Stimulated activated CD8-positive, alpha-beta memory T cell treated with anti-CD3 and anti-CD28 coated beads, Interleukin-15, amount 100 ng/mL, for 48 hours (primary cell): ENCODE measurements at places on chromosomes 5 and 9.

GRCh38 chr9:1049641-1050040, 516 bp upstream of the DMRT2 start:
- DNase-seq, result no peak

DNA sequence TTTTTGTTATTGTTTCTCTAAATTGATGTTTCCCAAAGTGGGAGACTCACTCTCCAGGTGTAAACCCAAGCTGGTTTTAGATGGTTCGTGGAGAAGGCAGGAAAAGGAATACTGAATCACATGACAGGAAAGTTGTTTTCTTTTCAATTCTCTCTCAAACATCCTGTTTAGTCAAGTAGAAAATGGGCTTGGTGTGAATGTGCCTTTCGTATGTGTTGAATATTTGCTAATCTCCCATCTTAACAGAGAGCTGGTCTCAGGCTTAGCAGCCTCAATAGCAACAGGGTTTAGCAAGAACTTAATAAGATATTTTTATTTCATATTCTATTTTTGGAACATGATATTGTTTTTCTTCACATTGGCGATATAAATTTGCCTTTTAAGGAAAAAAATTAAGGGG, 119.7 kb downstream of the INSYN2B start:
- no peak for DNase-seq

DNA sequence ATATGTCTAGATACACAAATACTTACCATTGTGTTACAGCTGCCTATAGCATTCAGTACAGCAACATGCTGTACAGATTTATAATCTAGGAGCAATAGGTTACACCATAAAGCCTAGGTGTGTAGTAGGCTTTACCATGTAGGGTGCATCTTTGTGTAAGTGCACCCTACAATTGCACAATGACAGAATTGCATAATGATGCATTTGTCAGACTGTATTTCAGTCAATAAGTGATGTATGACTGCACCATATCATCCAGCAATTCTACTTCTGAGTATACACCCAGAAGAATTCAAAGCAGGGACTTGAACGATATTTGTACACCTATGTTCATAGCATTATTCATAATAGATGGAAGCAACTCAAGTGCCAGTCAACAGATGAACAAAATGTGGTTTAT, 100.4 kb upstream of the SLC44A1 start:
- DNase-seq, result no peak

- no peak for DNase-seq
Measured at GRCh38 chr5:5145651-5146529, 5.8 kb downstream of the ADAMTS16 start.

DNA sequence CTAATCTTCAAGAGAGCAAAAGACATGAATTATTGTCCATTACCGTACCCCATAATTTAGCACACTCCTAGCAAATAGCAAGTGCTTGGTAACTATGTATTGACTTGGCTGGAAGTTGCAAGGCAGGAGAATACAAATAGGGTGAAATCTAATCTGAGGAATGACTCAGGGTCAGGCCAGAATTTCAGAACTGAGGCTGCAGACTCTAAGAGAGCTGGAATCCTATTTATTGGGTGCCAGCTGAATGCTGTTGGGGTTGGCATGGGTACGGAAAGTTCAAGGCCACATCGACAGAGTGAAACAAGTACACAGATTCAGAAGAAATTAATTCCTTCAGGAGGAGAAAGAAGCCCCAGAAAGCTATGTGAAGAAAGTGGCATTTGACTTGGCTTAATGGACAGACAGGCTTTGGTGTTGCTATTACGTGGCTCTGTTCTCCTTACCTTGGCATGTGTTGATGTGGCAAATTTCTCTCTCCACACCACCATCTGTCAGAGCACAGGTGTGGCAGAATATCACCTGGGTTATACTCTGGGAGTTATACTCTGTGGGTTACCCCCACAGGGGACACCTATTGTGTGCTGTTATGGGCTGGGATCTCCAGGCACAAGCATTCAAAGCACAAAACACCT, 20.9 kb upstream of the ASTN2 start:
- no peak for DNase-seq

- DNase-seq, result no peak
Measured at GRCh38 chr5:3116366-3116765, 364.9 kb upstream of the IRX2 start.

DNA sequence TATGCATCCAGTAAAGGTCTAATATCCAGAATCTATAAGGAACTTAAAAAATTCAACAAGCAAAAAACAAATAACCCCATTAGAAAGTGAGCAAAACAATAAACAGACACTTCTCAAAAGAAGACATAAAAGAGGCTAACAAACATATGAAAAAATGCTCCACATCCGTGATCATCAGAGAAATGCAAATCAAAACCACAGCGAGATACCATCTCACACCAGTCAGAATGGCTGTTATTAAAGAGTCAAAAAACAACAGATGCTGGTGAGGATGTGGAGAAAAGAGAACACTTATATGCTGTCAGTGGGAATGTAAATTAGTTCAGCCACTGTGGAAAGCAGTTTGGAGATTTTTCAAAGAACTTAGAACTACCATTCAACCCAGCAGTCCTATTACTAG, 86.1 kb downstream of the WWC1 start:
- DNase-seq, result no peak

GRCh38 chr9:36217256-36217968, 26.7 kb downstream of the CLTA start:
- no peak for DNase-seq

DNA sequence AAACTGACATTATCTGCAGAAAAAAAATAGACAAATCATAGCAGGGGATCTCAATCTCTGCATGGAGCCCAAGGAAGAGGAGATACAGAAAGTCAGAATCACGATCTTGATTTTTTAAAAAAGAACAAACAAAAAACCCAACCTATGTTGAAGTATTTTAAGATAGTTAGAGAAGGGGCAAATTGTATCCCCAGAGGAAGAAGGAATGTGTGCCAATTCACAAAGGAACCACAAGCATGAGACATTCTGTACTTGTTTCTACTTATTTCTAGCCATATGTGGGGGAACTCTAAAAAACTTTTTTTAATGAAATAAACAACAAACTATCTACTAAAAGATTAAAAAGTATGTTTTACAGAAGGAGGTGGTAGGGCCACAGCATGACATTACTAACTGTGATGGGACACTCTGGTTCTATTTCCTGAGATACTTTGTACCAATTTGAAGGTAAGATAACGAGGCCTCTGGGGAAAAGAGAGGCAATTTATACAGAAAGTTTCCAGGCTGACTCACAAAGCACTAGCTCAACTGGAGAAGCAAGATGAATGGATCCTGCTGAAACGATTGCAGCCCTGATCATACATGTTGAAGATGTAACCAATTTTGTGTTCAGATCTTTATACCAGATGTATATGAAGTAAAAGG, 22.5 kb downstream of the RANBP3L start:
- DNase-seq, result no peak

DNA sequence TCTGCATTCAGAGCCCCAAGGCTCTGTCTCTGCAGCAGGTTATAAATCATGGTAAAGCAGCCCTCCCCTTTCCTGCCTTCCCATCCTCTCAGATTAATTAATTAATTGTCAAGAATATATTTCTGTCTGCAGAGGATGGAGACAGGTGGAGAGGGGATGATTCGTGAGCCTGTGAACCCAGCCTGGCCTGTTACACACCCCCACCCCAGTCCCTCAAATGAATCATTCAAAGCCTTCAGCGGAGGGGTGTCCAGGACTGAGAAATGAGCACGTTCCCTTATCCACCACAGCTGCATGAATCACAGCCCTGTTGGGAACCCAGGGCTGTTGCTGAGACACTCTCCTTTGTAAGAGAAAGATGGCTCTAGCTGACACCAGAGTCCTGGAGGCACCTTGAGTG, 56.0 kb downstream of the NIPAL4 start:
- DNase-seq, result peak; percentile 19

DNA sequence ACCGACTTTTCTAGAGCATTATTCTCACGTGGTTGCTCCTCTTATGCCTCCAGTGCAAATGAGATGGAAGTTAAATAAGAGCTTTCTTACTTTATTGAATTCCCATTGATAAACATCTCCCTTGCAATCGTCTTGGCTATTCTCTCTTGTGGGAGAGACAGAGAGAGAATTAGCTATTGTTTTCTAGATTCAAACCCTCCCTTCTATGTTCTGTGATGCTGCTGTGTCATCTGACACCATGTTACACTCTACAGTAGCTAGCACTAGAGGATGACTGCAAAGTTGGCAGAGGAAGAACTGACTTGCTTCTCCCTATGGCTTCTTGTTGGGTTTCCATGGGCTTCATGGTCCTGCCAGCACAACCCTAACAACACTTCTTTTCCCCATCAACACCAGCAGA, 134.6 kb upstream of the RANBP3L start:
- no peak for DNase-seq

DNA sequence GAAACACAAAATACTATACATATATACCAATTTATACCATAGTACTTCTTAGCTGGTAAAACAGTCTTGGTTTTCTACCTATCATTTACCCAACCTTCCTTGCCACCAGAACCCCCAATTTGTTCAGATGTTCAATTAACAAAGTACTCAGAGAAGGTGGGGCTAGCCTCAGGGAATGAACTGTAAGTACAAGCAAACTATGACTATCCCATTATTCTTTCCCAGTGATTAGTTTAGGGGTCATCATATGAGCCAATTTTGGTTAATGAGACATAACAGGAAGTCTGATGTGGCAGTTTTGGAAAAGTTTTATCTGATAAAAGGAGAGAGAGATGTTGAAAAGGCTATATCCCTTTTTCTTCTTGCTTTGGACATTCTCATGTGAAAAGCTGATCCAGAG, 125.8 kb downstream of the DTWD2 start:
- DNase-seq, result no peak

DNA sequence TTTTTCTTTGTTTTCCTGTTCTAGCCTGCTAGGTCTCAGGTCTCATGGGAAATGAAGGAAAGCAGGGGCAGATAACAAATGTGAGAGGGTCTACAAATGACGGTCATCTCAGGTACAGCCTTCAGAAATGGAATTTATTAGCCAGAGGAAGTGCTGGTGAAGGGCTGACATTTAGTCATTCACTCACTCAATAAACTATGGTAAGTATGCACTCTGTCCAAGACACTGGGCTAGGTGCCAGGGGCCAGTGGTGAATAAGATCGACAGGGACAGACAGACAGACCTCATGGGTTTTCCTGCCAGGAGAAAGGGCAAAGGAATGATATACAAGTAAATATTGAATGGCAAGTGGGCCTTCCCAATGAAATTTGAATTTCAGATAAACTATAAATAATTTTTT, 6.3 kb downstream of the PDE6A start:
- DNase-seq, result no peak

DNA sequence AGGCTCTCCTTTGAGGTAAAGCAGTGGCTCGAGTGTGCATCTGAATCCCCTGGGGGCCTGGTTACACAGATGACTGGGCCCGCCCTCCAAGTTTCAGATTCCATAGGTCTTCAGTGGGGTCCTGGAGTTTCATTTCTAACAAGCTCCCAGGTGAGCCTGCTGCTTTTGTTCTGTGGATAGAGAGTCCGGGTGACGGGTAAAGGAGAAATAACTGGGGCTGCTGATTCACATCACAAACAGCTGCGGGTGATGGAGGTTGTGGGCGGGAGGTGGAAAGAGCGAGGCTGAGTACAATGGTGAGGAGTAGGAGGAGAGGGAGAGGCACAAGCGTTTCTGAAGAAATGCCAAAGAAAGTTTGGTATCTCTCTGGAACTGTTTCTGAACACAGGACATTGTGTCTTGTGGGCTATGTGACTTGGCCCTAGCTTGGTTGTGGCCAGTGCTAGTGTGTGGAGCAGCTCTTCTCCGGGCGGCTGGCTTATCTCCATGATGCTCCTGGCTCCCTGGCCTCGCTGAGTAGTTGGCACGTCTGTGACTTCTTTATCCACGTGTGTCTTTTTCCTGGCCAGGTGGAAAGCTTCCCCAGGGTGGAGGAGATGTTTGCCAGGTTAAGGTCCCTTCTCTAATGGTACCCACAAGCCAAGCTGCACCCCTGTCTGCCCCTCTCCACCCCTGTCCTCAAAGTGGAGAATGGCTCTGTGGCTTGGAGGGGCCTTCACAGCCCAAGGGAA, 61.7 kb downstream of the HSPA4 start:
- peak; percentile 65 for DNase-seq

DNA sequence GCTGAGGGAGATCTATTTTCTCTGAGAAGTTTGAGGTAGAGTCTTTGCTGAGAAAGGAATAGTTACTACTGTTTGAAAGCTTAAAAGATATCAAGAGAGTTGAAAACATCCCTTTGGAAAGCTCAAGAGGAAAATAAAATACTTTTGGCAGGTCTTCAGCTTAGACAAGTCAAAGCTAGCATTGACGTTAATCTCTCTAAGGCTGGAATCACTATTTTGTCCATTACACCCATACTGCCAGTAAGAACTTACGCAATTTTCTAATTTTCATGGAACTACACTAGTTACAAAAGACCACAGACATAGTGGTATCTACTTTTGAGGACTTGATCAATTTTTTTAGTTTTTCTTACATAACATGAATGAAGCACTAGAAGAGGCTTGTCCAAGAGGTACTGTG, 494.9 kb downstream of the PSAT1 start:
- no peak for DNase-seq

- DNase-seq, result no peak
Measured at GRCh38 chr5:151058891-151059489, 21.8 kb downstream of the TNIP1 start.

- DNase-seq, result no peak
Measured at GRCh38 chr5:35803191-35803651, 53.5 kb upstream of the IL7R start.
